ENCODE measurements at places on chromosomes 6 and 20. TPM values are rescaled to one million over a fixed set of nuclear protein-coding genes. Genes with fewer than 3 reads are reported as not detected.

Gene ASIP
- total RNA-seq, result not detected

Gene SLCO4A1
- total RNA-seq, result 26.1 TPM

Gene TREM1
- total RNA-seq, result 1.5 TPM

Gene PROKR2
- not detected for total RNA-seq

Gene IRAK1BP1
- total RNA-seq, result 3.3 TPM

Gene CCDC170
- not detected for total RNA-seq

Gene LGSN
- not detected for total RNA-seq

Gene NEDD9
- 36.4 TPM for total RNA-seq

Gene MYB
- 91.4 TPM for total RNA-seq

Gene VSX1
- total RNA-seq, result 0.12 TPM

Gene FHL5
- not detected for total RNA-seq

Gene WRNIP1
- total RNA-seq, result 47.1 TPM

Gene MMUT
- 15.2 TPM for total RNA-seq

Measured in activated T-cell treated with anti-CD3 and anti-CD28 coated beads, Interleukin-2, amount 50 U/mL, for 72 hours (primary cell).